Iris pigment epithelial cell (primary cell): ENCODE measurements at places on chromosomes 6 and 20.

DNA sequence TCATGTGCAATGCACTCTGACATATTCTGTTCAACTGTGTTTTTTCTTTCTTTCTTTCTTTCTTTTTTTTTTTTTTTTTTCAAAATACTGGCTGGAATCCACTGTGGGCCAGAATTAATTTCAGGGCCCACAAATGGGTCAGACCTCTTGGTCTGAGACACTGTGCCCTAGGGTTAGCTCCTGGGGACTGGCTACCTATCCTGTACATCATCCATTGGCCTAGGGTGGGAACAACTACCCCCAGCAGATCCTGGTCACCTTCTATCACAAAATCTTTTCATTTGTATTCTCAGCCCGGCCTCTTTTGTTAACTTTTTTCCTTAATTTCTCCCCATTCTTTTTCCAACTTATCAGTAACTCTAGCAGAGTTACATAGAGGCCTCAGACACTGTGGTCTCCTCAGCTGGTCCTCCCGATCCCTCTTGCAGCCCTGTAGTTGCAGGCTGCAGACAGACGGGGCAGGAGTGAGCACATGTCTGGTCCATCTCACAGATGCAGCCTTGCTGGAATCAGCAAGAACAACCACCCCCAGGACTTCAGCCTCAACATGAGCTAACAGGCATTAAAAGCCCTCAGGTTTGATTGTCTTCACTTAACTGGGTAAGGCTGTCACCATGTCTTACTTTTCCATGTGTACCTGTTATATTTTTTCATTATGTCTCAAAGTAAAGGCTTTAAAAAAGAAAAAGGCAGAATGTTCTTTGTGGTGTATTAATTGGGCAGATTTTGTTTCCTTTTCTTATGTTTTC is 41.3 kb downstream of the TXLNB start:
- DNase-seq, result peak; percentile 71

DNA sequence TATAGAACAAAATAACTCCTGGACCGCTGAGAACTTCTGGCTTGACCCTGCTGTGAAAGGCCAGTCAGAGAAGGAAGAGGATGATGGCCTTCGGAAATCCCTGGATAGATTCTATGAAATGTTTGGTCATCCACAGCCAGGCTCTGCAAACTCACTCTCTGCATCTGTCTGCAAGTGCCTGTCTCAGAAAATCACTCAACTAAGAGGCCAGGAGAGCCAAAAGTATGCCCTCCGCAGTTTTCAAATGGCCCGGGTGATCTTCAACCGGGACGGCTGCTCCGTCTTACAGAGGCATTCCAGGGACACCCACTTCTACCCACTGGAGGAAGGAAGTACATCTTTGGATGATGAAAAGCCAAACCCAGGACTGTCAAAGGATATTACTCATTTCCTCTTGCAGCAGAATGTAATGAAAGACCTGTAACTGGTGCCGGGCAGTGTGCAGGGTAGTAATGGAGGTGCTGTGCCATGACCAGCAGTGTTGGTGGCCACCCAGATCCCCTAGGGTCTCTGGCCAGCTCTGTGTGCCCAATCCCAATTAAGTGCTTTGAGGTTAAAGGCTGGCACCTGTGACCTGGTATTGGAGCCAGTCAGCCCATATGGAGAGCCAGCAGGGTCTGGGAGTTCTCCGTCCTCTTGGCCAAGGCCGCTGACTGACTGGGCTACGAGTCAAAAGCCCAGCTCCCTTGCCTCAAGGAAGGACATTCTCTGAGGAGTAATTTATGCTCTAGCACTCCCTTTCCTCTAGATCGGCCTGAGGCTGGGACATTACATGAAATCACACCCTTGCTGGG is 87.1 kb downstream of the TRMT6 start:
- peak; percentile 91 for DNase-seq

DNA sequence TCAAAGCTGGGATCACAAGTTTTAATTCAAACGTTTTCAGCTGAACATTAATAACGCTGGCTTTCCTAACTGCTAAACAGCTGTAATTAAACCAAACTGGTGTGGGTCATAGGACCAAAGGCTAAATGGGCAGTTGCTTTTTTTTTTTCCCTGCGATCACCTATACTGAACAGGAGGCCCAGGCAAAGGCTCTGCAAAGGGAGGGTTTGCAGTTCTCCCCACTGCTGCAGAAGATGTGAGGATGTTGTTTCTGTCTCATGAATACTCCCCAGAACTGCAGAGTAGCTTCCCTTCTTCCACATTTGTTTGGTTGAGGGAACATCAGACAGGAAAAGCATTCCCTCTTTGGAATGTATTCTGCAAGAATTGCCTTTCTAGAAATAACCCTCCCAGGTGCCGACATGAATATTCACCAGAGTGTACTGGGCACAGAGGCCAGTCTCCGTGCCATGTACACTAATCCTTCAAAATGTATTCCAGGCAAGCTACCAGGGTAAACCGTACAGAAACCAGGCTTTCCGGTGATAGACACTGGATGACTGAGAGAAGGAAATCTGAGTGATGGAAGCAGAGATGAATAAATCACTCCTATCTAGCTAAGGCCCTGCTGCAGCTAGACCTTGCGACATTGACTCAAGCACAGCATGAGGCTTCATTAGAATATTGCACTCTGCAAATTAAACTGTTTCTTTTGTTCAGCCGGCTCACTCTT is 370.1 kb downstream of the BTBD9 start:
- peak; percentile 21 for DNase-seq

GRCh38 chr6:50843842-50844241 is 25.2 kb downstream of the TFAP2B start:
- peak; percentile 46 for DNase-seq

GRCh38 chr20:47886454-47887041 is 101.3 kb upstream of the SULF2 start:
- no peak for DNase-seq

DNA sequence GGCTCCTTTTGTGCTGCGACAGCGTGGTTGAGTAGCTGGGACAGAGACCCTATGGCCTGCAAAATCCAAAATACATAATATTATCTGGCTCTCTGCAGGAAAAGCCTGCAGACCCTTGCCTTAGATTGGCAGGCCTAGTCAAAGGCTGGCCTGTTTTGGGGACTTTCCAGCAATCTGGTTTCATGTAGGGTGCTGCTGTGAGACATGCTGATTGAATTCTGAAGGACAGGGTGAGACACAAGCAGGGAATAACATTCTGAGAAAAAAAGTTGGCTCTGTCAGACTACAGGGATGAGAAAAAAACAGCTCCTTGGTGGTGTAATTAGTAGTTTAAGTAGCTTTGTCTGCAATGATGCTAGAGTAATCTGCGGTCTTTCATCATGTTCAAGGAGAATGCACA is 402.7 kb upstream of the AGPAT4 start:
- DNase-seq, result no peak

DNA sequence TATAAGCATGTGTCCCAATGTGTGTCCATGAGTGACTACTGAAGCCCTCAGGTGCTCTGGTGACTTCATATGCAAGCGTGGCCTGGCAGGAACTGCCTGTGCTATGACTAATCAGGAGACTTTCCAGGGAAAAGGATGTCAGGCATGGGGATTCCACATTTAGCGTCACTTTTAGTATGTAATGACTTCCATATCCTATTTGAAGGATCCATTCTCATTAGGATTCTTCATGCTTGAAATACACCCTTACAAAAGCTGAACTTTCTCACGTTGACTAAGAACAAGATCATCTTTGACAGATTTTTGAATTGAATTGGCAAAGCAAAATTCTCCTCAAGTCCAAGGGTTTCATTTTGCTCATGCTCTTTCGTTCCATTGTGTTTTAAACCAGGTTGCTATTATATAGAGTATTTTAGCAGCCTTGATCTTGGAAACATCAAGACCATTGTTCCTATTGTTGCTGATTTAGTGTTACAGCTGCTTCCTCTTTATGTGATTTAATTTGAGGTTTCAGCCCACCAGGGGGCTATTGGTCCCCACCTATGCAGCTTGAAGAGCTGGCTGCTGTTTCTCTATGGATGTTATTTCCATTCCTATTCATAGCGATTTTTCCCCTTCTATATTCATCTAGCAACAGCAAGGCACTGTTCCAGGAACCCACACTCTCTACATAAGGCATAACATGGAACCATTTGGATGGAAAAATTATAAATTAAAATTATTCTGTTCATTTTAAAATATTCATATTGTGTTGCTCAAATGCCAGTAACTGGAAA is 418.6 kb downstream of the CDKAL1 start:
- peak; percentile 75 for DNase-seq
